ENCODE measurements at places on chromosomes 16 and 17.

- no peak for DNase-seq
Observed at GRCh38 chr17:4504188-4504587, 5.5 kb downstream of the SPNS2 start.

DNA sequence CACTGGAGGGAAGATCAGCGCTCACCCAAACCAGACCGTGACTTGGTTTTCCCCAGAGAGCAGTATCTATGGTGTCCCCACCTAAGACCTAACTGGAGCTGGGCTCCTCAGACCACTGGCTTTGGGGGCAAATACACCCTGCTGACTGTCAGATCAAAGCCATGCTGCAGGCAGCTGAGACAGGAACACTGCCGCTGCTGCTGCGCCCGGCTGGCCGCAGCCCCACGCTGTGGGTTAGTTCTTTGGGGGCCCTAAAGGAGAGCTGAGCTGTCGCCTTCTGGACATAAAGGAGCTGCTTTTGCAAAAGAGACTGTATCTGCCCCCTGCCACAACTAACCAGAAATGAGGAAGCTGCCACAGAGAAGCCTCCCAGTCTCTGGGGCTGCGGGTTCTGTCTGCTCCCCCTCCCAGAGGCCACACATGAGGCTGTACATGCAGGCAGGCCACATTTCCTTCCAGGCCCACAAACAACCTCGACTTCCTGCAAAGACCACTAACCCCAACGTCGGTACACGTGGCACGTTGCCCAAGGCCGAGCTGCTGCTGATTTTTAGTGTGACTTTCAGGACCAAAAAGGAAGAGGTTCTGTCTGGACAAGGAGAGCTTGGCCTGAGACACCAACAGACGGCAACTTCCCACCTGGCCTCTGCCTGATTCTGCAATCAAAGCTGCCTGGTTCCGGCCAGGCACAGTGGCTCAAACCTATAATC lies 18.2 kb upstream of the ABR start:
- DNase-seq: peak; percentile 51

DNA sequence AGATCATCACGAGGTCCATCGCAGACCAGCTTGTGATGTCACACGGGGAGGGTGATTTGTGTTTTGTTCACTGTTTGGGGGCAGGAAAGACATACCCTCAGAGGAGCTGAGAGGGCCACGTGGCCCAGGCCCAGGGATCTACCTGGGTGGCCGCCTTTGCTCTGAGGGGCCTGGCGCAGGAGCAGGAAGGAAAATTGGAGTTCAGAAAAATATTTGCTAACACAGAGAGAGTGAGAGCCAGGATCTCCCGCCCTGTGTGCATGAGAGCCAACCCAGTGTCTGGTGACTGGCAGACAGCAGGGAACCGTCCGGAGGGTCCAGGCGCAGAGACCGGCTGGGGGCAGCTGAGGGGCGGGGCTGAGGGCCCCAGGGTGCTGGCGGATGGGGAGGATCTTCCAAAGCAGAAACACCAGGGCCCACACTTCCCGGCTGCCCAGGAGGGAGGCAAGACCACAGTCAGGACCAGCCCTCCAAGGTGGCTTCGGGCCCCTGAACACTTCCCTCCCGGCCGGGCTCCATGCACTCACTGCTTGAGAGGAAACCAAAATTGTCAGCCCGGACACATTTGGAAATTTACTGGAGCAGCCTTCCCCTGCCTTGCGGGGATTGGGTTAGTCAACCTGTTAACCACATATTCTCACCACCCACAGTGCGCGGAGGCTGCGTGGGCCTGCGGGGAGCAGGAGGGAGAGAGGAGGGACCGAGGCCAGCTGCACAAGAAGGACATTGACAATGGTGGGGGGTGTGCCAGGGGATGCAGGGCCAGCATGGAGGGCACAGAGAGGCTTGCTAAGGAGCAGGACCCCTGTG lies 52.6 kb downstream of the RBFOX3 start:
- no peak for DNase-seq

DNA sequence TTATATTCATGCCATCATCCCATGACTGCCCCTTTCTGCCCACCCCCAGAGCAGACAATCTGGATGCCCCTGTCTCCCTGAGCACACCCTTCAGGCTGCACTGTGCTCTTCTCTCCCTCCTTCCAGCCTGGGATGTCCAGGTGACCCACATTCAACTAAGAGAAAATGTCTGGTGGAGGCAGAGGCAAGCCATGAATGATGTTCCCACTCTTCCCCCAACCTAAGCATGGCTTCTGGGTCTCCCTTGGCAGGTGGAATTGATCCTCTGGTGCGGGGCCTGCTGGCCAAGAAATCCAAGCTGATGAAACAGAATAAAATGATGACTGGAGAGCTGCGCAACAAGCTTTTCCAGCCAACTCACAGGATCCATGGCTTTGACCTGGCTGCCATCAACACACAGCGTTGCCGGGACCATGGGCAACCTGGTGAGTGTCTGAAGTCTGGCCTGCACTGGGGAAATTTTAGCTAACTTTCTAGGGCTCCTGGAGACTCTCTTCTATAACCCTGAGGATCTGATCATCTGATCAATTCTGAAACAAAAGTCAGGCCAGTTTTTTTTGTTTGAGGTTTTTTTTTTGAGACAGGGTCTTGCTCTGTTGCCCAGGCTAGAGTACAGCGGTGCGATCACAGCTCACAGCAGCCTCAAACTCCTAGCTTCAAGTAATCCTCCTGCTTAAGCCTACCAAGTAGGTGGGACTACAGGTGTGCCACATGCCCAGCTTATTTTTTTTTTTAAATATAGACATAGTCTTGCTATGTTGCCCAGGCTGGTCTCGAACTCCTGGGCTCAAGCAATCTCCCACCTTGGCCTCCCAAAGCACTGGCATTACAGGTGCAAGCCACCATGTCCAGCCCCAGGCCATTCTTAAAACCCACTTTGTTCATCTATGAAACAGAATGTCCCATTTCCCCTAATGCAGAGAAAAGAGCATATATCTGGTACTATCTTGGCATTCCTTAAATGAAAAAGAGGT lies 14.5 kb downstream of the MPO start:
- DNase-seq: no peak

GRCh38 chr16:51834133-51834532 lies 683.1 kb upstream of the SALL1 start:
- DNase-seq: no peak

DNA sequence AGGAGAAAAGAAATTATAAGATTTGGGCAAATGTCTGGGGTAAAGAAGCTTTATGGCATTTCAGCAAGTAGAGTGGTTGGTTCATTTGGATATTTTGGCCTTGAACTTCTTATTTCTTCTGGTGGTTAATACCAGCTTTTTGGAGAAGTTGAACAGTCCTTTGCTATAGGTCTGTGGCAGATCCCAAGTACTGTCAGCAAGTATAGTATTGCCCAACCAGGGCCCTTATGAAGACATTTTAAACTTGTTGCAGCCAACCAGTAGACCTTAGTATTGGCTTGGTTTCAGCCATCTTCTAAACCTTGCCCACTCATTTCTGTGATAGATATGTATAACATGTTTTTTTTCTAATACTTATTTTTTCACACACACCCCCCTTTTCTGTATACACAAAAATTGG lies 2.2 kb downstream of the SP2 start:
- no peak for DNase-seq

- DNase-seq: no peak
Observed at GRCh38 chr17:18980682-18981334, 23.8 kb downstream of the FAM83G start.

- no peak for DNase-seq
Observed at GRCh38 chr17:48002916-48003416, 32.1 kb downstream of the CDK5RAP3 start.

DNA sequence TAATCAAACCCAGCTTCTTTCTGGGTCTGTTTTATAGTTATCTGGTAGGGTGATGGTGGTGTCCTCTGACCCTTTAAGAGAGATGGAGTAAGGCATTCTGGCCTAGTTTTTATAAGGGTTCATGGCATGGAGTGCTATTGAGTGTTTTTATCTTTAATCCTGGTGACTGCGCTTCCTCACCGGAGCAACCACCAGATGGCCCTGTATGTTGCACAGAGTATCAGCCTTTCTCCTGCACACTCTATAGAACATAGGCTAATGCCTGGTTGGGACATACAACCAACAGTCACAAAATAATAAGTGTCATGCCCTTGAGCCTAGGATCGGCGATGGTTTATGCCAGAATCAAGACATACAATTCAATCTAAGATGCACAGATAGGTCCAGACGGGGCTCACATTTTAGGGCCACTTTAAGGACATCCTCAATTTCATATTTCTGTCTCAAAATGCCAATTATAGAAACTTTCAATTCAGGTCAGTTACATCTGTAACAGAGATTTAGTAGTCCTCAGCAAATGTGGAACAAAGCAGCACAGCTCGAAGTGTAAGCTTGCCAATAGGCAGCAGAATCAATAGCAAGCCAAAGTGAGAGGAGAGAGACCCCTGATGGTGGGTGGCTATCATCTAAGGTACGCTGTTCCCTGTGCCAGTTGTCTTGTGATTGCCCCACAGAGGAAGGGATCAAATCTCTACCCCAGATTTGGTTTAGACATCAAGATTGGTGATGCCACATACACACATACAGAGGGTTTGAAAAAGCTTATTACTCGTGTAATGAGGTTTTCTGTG lies 37.2 kb upstream of the HOXB9 start:
- DNase-seq: no peak

DNA sequence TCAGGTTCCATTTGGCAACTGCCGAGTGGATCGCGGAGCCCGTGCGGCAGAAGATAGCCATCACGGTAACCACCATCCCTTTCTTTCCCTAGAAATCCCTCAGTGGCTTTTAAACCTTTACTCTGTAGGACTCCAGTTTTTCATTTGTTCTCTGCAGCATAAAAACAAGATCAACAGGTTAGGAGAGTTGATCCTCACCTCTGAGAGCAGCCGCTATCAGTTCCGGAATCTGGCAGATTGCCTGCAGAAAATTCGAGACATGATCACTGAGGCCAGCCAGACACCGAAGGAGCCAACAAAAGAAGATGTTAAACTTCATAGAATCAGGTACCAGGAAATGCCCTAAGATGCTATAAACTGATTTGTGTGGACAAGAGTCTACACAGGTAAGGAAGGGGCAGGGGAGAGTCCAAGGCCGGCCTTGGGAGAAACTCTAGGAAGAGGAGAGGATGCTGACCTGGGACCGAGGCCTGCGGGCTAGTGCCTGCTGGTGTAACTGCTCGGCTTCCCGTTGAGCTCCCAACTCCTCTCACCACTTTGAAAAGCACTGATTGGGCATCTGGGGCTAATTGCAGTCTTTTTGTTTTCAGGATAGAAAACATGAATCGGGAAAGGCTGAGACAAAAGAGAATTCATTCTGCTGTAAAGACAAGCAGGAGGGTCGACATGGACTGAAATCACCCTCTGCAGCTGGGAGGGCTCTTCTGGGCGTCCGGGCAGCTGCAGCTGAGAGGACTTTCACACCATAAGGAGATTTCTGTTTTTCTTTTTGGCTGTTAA lies 8.1 kb downstream of the MRPL58 start:
- no peak for DNase-seq

DNA sequence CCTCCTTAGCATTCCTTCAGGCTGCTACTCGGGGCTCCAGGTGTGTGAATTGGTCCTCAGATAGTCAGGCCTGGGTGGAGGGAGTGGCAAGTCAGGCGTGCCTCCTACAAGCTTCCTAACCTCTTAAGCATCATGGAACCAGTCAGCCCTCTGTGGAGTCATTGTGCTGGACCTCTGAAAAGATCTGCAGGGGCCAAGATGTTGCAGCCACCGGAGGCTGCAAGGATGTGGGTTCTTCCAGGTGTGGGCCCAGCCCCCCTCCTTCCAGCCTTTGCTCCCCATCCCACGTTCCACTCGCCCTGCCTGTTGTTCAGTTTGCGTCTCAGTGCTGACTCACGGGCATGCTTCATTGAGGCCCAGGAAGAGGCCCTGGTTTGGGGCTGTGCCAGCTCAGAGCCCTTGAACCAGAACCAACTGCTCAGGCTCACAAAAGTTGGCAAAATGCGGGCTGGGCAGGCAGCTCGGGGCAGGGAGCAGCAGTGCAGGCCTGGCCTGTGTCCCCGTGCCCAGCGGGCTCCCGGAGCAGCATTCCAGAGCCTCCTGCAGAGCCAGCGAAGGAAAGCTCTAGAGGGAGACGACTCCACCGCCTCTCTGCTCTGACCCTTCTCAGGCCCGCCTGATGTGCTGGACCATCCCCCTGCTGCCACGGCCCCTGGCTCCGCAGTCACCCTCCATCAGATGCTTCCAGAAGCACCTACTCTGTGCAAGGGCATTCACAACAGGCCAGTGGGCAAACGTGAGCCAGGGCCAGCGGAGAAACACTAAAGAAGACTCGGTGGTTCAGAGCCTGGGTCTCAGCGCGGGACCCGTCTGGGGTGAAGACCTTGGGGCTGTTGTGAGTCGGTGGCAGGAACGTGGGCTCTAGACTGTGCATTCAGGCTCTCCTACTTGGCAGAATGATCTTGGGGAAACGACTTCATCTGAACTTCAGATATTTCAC lies 7.5 kb downstream of the LDHD start:
- DNase-seq: peak; percentile 70

DNA sequence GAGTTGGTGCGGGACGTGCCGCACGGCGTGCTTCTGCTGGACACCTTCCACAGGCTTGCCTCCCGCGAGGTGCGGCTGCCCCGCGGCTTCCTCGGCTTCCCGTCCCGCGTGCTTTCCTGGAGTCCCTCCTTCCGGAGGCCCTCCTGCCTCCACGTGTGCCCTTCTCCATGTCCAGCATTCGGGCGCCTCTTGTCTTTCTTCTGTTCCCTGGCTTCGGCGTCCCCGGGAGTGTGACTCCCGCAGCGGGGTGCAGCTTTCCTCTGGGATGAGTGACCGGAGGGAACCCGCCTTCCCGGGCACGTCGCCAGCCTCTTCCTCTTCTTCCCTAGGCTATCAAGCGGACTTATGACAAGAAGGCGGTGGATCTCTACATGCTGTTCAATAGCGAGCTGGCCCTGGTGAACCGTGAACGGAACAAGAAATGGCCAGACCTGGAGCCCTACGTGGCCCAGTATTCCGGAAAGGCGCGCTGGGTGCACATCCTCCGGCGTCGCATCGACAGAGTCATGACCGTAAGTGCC lies 23.0 kb downstream of the DNAH2 start:
- no peak for DNase-seq

- no peak for DNase-seq
Observed at GRCh38 chr17:28740406-28741357, 3.1 kb upstream of the TRAF4 start.

GRCh38 chr16:27723711-27724481 lies 174.0 kb downstream of the KATNIP start:
- no peak for DNase-seq

GRCh38 chr17:81222906-81223761 lies at the start of gene CEP131:
Gene CEP131 (minus strand): TSS chr17:81222965. CDS start chr17:81220056, 2,909 bp downstream.
- peak; percentile 100 for DNase-seq

GRCh38 chr17:4008441-4009185 lies 44.4 kb upstream of the ATP2A3 start:
- no peak for DNase-seq
